ENCODE measurements at places on chromosomes 6 and 20.
A peak's percentile ranks its signal among the peaks of the same experiment; 100 is the strongest.

DNA sequence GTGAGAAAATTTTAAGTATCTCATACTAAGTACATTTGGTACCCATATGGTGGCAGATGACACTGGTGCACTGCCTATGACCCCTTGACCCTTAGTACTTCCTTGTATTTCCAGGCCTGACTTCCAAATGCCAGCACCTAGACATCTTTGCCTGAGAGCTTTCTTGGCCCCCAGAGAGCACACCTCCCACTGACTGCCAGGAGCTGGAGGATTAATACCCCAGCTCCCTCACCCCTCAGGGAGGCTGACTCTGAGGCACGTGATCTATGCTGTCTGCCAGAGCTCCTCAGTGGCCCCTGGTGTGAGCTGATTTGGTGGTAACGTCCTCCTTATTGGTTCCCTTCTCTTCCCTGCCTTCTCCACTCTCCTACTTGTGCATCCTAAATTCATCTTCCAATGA, 38.0 kb downstream of the BFSP1 start:
- DNase-seq = no peak

- no peak for DNase-seq
Measured at GRCh38 chr20:23161968-23162696, 76.0 kb upstream of the CD93 start.

DNA sequence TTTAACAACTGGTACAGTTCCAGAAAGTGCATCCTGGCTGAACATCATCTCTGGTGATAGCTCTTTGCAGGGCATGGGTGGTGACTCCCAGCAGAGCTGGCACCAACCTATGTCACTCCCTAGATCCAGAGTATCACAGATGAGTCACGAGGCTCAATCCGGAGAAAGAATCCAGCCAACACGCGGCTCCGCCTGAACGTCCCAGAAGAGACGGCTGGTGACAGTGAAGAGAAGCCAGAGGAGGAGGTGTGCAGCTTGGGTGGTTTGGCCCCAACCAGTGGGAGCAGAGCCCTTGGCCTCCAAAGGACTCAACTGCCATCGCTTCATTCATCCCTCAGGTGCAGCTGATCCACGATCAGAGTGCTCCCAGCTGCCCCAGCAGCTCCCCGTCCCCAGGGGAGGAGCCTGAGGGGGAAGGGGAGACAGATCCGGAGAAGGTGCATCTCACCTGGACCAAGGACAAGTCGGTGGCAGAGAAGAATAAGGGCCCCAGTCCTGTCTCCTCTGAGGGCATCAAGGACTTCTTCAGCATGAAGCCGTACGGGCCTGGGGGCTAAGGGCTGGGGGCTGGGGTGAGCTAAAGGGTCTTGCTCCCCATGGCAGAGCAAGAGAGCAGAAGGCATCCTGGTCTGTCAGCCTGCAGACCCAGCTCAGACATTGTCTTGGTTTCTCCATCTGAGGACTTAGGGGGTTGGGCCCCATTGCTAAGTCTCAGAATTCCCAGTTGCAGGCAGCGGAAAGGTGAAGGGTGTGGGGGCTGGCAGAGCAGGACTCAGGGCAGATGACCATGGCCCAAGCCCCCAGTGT, 27.2 kb downstream of the SLC12A5 start:
- peak; percentile 64 for DNase-seq

GRCh38 chr6:123589973-123590372, 46.8 kb downstream of the TRDN start:
- no peak for DNase-seq

DNA sequence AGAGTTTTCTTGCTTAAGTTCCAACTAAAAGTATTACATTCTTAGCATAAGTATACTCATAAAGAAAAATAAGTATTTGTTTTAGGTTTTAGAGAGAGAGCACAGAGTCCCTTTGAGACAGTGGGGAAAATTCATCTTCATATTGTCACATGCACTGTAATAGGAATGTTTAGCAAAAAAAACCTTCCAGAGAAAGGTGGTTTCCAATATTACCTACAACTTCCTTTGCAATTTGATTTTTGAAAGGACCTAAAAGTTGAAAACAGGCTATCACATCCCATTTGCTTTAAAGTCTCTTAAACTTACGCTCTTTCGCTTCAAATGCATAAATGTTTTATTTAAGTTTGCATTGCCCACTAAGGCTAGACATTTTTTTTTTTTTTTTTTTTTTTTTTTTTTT, 86.4 kb downstream of the OPRM1 start:
- DNase-seq = no peak

DNA sequence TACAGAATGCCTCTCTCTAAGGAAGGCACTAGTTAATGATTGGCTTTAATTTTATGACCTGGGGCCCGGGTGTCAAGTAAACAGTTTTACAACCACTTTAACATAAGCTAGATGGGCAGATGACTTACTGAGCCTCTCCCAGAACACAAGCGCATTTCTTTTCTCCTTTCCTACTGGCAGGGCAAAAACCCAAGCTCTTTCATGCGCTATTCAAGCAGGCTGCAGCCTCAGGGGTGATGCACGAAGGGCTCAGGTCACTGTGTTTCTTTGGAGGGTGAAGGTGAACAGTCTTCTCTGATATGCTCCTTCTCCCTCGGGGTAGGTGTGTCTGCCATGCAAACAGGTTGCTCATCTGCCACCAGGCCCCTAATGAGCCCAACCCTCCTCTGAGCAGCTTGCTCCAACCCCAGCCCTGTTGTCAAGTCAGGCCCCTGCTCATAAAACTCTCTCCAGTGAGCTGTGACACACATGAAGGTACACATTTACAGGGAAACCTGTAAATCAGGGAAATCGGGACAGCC, 73.5 kb upstream of the CDH4 start:
- no peak for DNase-seq

DNA sequence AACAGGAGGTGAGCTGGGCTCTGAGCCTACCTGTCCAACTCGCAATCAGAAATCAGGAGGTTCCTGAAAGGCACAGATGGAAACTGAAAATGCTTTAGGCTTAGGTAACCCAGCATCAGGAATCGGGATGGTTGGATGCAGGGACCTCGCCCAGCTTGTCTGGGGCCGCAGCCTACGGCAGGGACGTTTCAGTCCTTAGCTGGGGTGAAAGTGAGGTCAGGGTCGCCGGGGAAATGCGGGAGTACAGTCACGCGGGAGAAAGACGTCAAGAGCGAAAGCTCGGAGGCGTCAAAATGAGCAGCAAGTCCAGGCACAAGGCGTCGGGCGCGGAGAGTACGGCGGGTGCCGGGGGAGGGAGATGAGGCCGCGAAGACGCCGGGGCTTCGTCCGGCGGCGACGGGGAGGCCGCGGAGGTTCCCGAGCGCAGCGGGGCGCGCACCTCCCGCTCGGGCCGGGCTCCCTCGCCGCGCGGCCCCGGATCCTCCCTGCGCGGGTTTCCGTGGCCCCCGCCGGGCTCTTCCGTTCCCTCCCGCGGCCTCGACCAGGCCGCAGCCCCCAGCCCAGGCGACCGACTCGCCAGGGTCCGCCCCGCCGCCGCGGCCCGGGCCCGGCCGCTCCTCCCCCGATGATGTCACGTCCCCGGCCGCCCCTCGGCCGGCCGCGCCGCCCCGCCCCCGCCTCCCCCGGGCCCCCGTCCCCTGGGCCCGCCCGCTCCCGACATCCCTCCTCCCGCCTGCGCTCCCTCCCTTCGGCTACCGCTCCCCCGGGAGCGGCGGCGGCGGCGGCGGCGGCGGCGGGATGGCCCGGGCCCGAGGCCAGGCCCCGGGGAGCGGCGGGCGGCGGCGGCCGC, at the start of gene EBF4:
TSS of gene EBF4 (plus strand) at position 745 of the 850 bp plus-strand sequence. CDS start 866 bp downstream, outside the sequence.
- DNase-seq = peak; percentile 25

DNA sequence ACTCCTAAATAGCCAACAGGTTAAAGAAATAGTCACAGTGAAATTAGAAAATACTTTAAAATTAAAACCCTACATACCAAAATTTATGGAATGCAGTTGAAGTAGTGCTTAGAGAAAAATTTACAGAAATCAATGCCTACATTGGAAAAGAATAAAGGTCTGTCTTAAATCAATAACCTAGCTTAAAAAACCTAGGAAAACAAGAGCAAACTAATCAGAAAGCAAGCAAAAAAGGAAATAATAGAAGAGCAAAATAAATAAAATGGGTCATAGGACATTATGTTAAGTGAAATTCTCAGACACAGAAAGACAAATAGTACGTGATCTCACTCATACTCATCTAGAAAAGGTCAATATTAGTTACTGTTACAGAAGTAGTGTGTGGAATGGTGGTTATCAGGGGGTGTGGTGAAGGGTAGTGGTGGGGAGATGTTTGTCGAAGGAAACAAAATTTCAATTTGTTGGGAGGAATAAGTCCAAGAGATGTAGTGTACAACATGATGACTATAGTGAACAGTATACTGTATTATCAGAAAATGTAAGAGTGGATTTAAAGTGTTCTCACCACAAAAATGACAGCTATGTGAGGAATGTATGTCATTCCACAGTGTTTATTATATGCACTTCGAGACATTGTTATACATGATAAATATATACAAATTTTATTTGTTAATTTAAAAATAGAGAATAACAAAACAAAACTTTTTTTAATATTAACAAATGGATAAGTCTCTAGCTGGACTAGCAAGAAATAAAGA, 423.6 kb downstream of the CDH26 start:
- no peak for DNase-seq

DNA sequence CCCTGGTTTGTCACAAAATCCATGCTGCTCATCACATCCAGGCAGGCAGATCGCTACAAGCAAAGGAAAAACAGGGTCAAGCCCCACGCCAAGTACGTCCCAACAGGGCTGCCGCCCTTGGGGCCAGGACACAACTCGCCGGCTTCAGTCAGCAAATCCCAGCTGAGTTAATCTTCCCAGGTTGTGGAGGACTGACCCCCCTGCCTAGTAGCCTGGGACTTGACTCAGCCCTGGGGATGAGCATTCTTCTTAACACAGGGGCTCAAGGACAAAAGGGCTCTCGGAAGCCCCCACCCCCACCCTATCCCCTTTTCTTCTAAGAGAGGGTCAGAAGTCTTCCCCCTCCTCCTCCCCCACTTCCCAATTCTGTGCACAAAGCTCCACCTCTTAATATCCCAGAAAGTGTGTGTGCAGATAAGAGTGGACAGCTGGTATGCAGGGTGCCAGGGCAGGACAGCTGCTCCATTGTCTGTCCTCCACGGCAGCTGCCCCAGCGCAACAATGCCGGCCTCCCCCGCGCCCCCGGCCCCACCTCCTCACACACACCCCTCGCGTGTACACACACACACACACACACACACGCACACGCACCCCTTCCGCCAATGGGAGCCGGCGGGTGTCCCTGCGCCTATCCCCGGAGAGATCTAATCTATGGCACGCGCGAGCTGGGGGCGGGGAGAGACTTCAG, 4.5 kb downstream of the DLL1 start:
- peak; percentile 84 for DNase-seq

DNA sequence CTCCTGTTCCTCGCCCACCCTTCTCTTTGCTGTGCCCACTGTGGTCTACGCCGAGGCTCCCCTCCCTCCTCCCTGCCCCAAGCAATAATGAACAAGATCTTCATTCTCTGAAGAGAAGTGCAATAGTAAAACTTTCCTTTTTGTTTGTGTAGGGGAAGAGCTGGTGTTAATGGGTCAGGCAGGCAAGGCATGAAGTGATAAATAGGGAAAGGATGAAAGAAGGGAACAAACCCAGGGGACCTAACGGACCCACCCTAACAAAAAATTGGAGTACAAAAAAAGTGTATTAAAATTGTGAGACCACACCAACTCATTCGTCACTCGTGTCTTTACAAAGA, 66.9 kb downstream of the ZBTB2 start:
- DNase-seq = no peak

DNA sequence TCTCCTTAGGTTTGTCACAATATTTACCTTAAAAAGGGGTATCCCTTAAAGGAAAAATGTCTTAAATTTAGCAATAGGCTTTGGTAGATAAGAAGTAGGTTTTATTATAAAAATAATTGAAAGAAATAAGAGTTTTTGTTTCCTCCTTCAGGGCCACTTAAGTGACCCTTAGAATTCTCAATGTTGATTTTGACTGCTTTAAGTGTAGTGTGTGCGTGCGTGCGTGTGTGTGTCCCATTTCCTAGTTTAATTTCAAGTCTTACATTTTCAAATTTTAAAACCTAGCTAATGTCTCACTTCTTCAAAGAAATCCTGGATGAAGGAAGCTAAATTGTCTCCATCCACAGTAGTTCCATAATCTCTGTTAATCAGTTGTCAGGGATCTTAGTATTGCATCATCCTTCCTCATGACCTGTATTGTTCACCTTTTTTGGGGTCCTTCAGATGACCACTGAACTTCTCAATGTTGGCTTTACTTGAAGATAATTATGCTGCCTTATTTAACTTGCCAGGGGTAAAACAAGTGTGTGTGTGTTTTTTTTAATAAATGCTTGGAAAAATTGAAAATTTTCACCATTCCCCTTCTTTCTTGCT, 50.7 kb upstream of the TFB1M start:
- DNase-seq = no peak

GRCh38 chr20:11952639-11953038, 34.9 kb downstream of the BTBD3 start:
- DNase-seq = no peak

GRCh38 chr6:143236151-143236798, 175.6 kb downstream of the AIG1 start:
- DNase-seq = no peak

- DNase-seq = no peak
Measured at GRCh38 chr6:126747728-126748540, 370.5 kb upstream of the RSPO3 start.

GRCh38 chr6:70210462-70210861, 92.4 kb downstream of the COL9A1 start:
- no peak for DNase-seq

DNA sequence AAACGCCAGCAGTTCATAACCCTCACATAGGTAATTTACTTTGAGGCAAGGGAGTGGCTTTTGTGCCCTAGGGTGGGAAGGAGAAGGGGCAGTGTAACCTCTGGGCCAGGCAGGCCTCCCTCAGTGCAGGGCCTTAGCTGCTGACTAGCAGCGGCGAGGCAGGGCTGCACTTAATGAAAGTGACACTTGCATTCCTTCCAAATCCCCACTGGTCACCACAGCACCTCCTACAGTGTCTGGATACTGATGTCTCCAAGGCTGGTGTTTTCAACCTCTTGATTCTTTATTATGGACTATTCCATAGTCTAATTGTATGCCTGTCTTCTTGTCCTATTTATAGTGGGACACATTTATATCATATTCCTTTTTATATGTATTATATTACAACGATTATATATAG, 152.7 kb downstream of the LY86 start:
- DNase-seq = no peak

GRCh38 chr6:111805511-111806164, 67.6 kb downstream of the FYN start:
- no peak for DNase-seq

GRCh38 chr6:119129968-119130484, 51.6 kb upstream of the FAM184A start:
- no peak for DNase-seq
